Suppressor macrophage treated with lipopolysaccharide for 1 hour (primary cell): ENCODE measurements at places on chromosomes 4 and X.
A peak's percentile ranks its signal among the peaks of the same experiment; 100 is the strongest.

DNA sequence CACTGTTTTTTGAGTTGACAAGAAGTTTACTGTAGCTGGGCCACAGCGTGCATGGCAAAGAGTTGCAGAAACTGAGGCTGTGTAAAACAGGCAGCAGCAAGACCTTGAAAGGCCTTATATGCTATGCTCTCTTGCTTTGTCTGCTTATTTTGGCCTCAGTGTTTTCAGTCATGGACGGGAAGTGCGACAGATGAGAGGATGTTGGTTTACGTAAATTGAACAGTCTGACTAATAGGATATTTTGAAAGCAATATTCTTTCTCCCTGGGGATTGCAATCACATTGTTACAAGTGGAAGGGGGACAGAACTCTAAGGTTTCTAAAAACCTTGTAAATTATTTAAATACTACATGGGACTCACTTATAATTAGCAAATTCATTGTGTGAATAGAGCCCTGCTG, 32.2 kb upstream of the MAGEA10 start:
- no peak for DNase-seq

DNA sequence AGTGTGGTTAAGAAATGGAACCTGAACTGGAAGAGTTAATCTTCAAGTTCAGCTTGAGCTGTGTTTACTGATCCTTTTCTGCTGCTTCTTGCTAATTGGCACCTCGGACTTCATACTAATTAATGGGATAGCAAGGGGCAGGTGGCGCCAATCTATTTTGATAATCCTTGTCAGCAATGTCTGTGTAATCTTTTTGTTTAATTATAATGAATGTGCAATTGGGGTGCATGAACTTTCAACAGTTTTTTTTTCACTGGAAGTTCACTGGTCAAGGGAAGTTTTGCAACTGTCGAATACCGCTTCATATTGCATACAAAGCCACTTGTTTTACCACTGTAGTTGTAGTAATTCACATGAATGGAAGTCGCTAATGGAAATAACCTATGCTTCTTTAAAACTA, 261.0 kb downstream of the BMPR1B start:
- no peak for DNase-seq

DNA sequence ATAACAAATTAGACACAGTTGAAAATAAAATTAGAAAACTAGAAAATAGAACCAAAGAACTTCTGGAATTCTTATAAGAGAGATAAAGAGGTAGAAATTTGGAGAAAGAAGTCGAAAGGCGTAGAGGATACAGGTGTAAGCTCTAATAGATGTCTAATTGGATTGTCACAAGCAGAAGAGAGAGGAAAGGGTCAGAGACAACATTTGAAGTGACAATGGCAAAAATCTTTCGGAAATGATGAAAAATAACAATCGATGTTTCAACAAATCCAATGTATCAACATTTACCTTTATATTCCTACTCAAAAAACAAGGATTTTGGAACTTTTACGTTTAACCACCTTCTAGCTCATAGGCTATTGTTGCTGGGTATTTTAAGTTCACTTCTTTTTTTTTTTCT, 3.8 kb downstream of the CXCL8 start:
- DNase-seq = peak; percentile 84

DNA sequence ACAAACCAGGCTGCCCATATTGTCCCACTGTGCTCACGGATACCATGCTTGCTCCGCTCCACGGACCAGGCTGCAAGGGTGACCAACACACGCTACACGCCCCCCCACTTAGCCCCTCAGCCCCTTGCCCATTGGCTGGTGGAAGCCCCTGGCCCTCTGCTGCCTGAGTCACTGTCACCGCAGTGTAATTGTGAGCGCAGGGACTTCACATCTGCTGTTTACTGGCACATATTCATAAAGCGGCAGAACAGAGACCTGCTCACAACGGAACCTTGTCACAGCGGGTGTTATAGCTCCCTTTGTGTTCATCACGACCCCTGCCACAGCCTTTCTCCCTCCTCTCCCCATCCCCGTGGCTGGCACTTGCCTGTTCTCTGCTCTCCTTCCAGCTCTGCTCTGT, 83.7 kb downstream of the PSAPL1 start:
- no peak for DNase-seq

GRCh38 chrX:30141966-30142365, 73.4 kb upstream of the MAGEB2 start:
- peak; percentile 44 for DNase-seq

DNA sequence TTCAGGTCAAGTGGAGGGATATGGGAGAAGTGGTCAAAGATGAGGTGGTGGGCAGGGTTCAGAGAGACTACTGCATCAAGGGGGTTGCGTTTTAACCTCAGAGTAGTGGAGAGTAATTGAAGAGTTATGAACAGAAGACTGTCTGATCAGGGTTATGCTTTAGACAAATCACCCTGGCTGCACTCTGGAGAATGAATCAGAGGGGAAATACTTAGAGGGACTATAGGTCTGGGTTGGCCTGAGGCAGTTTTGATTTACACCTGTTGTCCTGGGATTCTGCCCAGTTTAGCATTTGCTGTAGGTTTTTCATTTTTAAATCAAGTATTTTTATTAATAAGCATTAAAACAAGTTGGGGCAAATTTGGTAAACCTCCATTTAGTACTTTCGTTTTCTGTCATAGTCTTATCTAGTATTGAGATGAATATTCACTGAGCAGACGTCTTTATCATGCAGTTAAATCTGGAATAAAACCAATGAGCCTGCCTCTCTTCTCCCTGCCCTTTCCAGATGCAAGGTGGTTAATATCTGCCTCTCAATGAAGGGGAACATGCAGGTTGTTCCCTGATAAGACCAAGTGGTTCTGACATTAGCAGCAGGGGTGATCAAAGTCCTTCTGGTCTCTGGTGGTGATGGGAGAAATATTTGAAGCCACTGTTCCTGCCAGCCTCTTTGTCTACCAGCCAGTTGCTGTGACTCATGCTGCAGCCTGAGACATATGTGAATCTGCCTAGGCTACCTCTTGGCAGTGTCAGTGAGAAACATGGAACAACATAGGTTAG, 116.0 kb upstream of the RPS6KA3 start:
- no peak for DNase-seq

DNA sequence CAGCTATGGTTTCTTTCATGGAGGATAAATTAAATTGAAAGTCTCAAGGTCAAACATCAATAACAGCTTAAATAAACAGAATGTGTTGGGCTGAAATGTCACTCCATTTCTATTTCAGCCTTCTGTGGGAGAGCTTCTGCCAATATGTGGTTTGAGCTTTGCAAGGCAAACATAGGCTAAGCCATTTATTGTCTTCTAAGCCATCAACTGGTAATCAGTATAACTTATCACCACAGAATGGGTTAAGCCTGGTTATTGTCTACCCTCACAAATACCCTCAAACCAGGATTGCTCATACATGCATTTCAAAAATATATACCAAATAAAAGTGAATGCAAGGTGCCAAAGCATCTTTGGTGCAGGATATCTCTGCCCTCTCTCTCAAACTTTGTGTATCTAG, 52.7 kb downstream of the GABRB1 start:
- DNase-seq = no peak

GRCh38 chr4:159374749-159375530, 272.1 kb downstream of the RAPGEF2 start:
- no peak for DNase-seq

- peak; percentile 72 for DNase-seq
Observed at GRCh38 chrX:53262918-53263394, 18.4 kb downstream of the IQSEC2 start.

GRCh38 chr4:76703676-76704075, 194.3 kb downstream of the SOWAHB start:
- no peak for DNase-seq

DNA sequence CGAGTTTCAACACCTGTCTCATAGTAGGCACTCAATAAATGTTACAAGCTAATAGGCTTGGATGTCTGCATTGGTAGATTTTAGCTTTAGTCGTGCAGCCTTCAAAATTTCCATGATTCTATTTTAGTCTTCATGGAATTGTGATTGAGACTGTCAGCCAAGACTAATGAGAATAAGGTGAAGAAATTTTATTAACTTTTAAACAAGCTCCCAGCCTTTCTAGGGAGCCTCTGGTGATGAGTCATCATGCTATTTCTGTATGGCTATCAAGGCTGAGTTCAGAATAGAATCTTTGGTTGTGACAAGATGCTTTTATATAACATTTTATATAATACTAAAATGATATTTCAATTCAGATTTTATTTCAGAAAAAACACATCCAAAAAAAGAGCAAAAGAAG, 685.8 kb downstream of the GABRG1 start:
- DNase-seq = no peak

DNA sequence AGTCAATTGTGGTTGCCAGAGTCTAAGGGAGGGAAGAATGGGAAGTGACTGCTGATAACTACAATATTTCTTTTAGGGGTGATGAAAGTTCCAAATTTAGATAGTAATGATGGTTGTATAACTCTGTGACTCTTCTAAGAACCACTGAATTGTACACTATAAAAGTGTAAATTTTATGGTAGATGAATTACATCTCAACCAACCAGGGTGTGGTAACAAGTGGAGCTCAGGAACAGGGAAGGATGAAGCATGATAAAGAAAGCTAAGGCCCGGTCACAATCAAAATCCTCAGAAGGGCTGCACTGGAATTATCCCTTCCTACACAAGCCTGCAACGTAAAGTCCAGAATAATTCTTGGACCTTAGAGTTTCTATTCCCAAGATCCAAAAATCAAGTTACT, 143.2 kb downstream of the PPARGC1A start:
- no peak for DNase-seq

- DNase-seq = no peak
Observed at GRCh38 chrX:142134533-142134932, 70.6 kb downstream of the MAGEC2 start.

- no peak for DNase-seq
Observed at GRCh38 chr4:14607001-14607400, 395.3 kb upstream of the CPEB2 start.

DNA sequence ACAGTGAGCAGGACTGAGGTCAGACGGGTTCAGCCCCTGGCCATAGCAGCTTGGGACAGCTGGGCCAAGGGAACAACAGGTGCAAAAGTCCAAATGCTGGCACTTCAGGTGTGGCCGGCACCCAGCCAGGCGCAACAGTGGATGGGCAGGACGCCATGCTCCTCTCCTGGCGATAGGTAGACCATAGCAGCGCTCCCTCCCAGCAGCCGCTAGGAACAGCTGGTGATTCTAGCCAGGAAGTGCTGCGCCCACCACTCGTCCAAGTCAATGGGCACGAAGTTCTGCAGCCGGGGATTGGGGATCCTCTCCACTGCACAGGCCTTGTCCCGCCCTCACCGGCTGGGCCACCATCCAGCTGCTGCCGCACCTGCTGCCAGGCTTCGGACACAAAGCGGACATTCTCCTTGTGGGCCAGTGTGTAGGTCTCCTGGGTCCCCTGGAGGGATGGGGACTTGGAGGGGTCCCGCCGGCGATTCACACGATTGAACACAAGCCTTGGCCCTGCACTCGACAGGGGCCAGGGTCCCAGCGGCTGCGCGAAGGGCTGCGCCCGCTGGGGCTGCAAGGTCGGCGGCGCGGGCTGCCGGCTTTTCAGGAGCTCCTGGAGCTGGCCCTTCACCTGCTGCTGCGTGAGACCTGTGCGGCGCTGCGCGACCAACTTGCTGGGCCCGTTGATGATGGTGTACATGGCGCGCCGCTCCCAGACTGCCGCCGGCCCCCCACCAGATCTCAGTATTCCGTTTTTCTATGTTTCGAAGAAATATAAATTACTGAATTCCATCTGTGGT, 227.5 kb upstream of the STK26 start:
- no peak for DNase-seq

- no peak for DNase-seq
Observed at GRCh38 chr4:89957046-89957926, 62.6 kb downstream of the MMRN1 start.

DNA sequence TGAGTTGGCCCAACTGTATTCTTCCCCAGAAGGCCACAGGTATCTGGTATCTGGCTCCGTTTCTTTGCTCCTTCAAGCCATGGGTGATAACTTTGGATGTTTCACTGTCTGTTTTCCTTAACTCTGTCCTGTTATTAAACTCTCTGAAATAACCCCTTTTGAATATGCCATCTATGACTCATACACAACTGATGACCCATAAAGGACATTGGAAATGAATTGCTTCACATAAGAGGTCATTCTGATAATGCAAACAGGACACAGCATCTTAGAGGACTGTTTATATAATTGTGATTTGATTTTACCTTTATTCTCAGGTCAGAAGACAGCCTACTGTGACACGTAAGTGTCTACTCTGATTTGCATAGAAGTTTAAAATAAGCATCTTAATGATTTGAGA, 227.7 kb downstream of the VEGFC start:
- no peak for DNase-seq

DNA sequence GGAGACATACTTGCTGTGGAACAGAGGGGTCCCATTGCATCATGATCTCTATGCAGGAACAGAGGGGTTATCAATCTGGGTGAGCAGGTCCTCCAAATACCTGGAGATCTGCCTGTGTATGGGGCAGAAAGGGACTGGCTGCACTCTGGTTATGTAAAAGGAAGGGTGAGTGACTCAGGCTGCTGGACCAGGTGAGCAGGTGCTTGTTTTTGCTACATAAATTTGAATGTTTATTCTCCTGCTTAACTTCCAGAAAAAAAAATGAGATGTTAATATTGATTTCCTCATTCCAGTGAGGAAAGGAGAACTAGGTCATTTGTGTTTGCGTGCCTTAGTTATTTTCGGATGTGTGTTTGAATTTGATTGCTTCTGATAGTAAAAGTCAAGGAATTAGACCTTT, 225.8 kb upstream of the TRAM1L1 start:
- DNase-seq = no peak

- no peak for DNase-seq
Observed at GRCh38 chrX:17591741-17592110, 145.6 kb upstream of the SCML1 start.

- DNase-seq = no peak
Observed at GRCh38 chr4:23973308-23973855, 83.5 kb upstream of the PPARGC1A start.

- DNase-seq = no peak
Observed at GRCh38 chrX:73812256-73812655, 249.3 kb downstream of the CHIC1 start.

- no peak for DNase-seq
Observed at GRCh38 chr4:168071304-168071703, 21.0 kb upstream of the ANXA10 start.

DNA sequence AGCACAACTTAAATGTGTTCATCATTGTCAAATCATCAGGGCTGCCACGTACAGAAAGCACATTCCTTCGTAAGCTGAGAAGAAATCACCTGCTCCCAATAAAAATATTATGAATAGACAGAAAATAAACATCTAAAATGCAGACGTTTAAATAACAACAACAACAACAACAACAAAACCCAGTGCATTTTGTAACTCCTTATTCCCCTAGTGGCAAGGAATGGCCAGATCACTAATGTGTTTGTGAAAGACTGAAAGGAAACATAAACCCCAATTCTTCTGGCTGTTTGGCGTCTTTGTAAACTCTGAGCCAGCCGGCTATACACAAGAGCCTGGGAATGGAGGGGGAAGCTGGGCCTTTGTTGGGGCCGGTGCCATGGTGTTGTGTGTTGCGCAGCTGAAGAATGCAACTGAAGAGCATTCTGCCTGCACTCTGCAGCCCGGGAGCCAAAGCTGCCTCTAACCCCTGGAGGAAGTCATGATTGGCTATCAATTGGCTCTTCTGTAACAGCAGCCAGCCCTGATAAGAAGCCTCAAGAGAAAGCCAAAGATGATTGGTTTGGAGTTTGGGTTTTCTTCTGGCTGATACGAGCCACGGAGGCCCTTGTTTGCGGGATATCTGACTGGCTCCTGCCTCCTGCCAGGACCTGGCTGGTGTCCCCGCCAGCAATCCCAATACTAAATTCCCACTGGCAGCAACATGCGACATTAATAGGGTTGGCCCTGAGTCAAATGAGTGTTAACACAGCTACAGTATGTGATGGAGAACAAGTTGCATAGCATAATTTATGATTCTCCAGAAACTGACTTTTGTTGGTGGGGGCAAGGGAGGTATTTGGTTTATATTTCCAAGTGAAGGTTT, 89.7 kb upstream of the TFDP3 start:
- DNase-seq = no peak
